SIG-M5 (cell line): ENCODE measurements at places on chromosomes 12 and 14.
A peak's percentile ranks its signal among the peaks of the same experiment; 100 is the strongest.

- no peak for DNase-seq
Measured at GRCh38 chr12:54368709-54369596, 4.7 kb upstream of the GPR84 start.

DNA sequence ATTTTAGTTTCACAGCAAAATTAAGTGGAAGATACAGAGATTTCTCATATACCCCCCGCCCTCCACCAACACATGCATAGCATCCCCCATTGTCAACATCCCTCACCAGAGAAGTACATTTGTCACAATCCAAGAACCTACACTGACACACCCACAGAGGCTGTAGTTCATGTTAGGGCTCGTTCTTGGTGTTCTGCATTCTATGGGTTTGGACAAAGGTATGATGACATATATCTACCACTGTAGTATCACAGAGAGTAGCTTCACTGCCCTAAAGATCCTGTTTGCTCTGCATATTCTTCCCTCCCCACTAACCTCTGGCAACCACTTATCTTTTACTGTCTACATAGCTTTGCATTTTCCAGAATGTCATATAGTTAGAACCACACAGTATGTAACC is 444.6 kb upstream of the DCN start:
- no peak for DNase-seq

DNA sequence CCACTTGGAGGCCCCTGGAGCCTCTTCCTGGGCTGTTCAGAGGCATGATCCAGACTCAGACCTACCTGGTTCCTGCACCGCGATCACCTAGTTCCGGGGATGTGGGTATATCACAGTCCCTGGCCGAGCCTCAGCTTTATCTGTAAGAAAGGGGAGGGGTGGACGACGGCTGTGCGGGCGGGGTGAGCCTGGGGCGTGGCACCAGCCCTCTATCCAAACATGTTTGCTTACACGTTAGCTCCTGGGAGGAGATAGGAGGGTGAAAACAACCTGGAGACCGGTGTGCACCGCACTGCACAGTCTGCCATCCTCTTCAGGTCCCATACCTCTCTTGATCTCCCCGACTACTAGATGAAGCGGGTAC is 1.2 kb downstream of the ANKRD9 start:
- DNase-seq = no peak

DNA sequence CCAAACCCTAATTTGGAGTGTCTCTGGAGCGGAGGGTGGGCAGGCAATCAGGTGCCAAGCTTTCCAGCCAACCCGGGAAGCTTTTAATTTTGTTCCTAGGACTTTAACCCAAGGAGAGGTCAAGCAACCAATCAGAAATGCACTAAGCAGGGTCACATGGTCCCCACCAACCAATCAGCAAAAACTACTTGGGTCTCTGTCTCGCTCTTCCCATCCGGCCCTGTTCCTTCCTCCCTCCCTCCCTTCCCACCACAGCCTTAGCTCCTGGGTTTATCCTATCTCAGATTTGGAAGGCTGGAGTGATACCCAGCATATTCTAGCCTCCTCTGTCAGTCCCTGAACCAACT is 7.3 kb downstream of the HOXC5 start:
- DNase-seq = no peak

- DNase-seq = no peak
Measured at GRCh38 chr12:1629338-1630132, 504 bp downstream of the WNT5B start.

DNA sequence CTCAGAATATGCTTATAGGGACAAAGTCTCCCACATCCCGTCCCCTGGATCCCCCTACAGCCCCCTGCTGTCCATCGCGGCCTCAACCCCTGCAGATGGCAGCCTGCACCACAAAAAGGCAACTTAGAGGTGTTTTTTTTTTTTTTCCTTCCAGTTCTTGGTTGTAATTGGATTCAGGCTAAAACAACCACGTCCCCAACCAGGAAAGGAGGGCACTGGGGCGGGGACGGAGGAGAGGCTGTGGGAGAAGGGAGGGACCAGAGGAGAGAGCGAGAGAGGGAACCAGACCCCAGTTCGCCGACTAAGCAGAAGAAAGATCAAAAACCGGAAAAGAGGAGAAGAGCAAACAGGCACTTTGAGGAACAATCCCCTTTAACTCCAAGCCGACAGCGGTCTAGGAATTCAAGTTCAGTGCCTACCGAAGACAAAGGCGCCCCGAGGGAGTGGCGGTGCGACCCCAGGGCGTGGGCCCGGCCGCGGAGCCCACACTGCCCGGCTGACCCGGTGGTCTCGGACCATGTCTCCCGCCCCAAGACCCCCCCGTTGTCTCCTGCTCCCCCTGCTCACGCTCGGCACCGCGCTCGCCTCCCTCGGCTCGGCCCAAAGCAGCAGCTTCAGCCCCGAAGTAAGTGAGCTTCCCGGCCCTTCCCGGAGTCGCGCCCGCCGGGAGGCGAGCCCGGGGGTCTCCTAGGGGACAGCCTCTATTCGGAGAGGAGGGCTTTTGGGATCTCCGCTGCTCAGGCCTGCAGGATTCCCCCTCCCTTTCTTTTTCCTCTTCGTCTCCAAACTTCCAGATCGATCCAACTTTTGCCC is at the start of gene MMP14:
Gene MMP14 (plus strand): TSS at position 285 of the 813 bp plus-strand sequence. CDS start 233 bp downstream, at position 518.
- DNase-seq = no peak

DNA sequence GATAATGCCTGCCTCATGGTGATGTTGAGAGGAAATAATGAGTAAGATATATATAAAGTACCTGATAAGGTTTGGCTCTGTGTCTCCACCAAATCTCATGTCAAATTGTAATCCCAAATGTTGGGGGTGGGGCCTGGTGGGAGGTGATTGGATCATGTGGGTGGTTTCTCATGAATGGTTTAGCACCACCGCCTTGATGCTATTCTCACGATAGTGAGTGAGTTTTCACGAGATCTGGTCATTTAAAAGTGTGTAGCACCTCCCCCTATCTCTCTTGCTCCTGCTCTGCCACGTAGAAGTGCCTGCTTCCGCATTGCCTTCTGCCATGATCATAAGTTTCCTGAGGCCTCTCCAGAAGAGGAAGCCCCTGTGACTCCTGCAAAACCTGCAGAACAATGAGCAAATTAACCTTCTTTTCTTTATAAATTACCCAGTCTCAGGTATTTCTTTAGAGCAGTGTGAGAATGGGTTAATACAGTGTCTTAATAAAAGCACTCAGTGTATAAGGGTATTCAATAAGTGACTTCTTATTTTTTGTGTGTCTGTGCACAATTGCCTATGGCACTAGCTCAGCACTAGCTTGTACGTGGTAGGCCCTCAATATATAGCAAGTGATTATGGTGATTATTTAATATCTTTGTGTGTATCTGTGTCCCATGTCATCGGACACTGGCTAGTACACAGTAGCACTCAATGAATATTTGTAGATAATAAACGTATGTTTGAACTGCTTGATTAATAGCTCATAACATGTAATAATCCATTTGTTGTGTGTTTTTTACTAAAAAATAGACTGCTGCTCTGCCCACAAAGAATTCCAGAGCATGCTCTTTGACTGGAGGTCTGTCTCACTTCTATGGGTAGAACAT is 138.1 kb upstream of the LMNTD1 start:
- DNase-seq = no peak

- DNase-seq = no peak
Measured at GRCh38 chr14:60561845-60562746, 53.1 kb downstream of the SIX6 start.

- no peak for DNase-seq
Measured at GRCh38 chr12:97398704-97399103, 63.9 kb upstream of the RMST start.

- no peak for DNase-seq
Measured at GRCh38 chr12:123030686-123031085, 50.2 kb downstream of the ARL6IP4 start.

- DNase-seq = peak; percentile 50
Measured at GRCh38 chr12:57110104-57111030, 795 bp downstream of the STAT6 start.

DNA sequence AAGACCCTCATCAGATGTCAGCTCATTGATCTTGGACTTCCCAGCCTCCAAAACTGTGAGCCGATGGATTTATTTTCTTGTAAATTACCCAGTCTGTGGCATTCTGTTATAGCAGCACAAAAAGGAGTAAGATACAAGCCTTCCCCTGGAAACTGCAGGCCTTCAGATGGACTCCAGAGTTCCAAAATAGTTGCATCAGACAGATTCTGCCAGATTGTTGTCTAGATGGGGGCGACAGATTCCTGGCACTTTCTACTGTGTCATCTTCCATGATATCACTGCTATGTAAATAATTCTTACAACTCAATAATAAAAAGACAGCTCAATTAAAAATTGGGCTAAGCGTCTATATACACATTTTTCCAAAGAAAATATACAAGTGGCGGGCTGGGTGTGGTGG is 17.2 kb upstream of the MARK3 start:
- no peak for DNase-seq
